Fibroblast of skin of left quadriceps (primary cell): ENCODE measurements at places on chromosomes 2 and 18.

- DNase-seq, result no peak
Measured at GRCh38 chr2:102117472-102117858, 25.1 kb upstream of the IL1R1 start.

DNA sequence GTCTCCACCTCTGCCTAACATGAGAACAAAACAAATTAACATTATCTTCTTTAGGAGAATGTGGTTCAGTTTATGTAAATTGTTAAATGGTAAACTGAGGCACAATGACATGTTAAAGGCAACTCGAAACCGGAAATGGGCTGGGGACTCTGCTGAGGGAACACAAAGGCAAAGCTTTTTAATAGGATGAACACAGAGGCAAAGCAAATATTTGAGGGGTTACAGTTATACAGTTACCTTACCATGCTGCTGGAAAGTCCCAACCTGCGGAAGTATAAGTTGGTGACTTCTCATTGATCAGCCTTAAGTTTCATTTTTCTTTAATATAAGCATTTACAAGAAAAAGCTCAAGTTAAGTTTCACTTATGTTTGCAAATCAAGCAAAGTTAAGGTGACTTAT is 195.0 kb downstream of the DLGAP1 start:
- no peak for DNase-seq

DNA sequence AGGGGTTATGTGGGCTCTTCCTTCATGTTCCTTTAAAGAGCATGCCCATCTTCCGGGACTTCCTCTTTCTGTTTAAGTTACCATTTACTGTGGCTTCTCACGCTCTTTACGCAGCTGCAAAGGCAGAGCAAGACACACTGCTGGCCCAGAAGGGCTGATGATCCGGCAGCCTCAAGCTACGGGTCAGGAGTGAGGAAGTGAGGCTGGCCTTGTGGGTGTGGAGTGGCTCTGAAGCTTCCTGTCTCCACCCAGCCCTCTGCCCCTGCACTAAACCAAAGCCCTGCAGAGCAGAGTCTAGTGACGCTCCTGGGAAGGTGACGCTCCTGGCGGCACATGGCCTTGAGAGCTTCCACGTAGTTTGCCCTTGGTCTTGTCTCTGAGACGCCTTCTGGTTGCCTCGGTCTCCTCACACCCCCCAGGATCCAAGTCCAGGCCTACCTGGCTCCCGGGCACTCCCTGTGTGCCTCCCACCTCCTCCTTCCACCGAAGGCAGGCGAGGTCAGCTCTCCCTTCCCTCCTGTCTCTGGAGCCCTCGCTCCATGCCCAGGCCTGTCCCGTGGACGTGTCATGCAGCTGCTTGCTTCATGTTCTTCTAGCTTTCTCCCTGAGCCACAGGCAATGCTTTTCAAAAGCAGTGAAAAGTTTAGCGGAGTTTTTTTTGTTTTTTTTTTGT is 50.3 kb downstream of the ARL4C start:
- no peak for DNase-seq

DNA sequence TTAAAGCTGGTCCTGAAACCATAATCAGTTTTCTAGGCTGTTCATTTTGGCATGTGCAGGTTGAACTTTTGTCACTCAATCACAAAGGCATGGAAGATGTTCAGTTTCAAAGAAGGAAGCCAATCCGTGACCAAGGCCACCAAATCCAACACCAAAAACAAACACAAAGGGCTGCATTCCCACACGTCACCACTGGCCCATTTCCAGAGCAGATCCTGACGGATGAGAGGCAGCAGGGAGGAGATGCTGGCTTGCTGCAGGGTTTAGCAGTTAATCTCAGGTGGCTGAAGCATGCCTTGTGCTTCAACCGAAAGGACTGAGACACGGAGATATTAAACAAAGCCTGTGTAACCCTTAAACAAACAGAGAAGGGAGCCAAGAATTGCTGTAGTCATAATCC is 191.9 kb upstream of the CTAGE1 start:
- DNase-seq, result no peak

GRCh38 chr2:102803041-102803896 is 41.4 kb downstream of the TMEM182 start:
- no peak for DNase-seq

GRCh38 chr2:216925636-216926366 is 65.9 kb upstream of the TNP1 start:
- DNase-seq, result no peak

DNA sequence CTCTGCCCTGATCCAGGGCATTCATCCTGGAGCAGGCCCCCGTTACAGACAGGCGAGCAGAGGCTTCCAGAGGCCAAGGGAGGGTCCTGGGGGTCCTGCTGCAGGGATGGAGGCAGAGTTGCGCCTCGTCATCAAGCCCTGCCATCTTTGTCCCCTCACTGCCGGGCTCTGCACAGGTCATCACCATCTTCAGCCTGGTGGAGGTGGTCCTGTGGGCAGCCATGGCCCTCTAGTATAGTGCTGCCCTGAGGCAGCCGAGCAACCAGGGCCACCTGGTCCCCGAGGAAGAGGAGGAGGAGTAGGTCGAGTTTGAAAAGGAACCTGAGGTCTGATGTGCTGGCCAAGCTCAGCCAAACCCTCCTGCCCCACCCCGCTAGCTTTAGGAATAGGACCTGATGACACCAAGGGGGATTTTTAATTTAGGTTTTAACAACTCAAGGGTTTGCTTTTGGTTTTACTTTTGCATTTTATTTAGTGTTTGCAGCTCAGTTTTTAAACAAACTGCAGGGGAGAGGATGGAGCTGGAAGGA is 8.8 kb upstream of the ALPI start:
- no peak for DNase-seq

GRCh38 chr2:216927163-216927562 is 67.3 kb upstream of the TNP1 start:
- DNase-seq, result no peak

- DNase-seq, result no peak
Measured at GRCh38 chr2:73979021-73979420, 5.7 kb upstream of the TET3 start.

DNA sequence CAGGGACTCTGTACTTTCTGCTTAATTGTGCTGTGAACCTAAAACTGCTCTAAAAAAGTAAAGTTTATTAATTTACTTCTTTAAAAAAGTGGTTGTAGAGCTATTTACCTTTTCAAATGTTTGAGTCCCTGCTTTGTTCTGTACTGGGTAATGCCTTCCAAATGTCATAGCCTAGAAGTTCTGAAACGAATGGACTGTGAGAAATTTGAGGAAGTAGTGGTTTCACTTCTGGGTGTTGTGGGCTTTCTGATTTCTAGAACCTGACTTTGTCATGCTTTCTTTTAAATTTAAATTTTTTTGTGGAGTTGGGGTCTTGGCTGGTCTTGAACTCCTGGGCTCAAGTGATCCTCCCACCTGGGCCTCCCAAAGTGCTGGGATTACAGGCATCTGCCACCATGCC is 44.6 kb downstream of the SMAD4 start:
- DNase-seq, result no peak

DNA sequence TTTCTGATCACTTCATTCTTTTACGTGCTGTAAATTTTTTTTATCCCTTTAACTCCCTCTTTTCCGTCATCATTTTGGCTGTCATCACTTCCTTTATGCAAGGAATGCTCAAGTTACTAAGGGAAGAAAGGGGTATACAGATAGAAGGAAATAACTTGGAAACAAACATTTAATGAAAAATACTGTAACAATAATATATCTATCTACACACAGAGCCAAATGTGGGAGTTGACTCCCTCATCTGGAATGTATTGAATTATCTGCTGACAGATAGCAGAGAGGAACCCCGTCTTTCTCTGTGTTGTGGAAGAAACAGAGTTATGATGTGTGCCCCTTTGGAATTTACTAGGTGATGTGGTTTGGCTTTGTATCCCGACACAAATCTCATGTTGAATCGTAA is 182.5 kb upstream of the NXPH2 start:
- DNase-seq, result peak; percentile 57

DNA sequence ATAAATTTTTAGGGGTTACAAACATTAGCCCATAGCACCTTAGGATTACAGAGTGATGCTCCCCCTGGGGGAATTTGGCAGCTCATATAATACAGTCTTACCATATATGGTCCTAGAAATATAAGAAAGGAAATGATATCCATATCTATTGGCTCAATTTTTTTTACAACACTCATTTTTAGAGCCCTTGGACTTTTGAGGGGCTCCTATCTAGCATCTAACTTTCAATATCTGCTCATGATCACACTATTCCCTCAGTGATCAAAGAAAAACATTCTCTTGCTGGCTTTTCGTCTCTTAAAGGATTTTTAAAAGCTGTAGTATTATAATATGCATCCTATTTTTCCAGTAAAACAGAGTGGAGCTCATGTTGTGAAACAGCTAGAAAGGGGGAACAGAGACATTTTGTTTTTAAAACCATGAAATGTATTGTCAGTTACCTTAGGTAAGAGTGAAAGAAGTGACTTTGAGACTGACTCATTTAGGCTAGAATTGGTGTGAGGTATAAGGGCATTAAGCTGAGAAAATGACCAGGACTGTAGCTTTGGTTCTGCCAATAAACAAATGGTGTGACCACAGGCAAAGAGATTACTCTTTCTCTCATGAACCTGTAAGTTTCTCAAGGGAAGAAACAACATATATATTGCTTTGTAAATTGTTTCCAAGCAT is 65.8 kb downstream of the ALPK2 start:
- DNase-seq, result no peak

- DNase-seq, result no peak
Measured at GRCh38 chr2:98530114-98530513, 78.2 kb downstream of the COA5 start.
